AG08395 (cell line): ENCODE measurements at places on chromosomes 4 and X.

- no peak for DNase-seq
Measured at GRCh38 chrX:13216139-13216538, 103.7 kb downstream of the ATXN3L start.

- no peak for DNase-seq
Measured at GRCh38 chr4:81845761-81846160, 374.1 kb upstream of the RASGEF1B start.

DNA sequence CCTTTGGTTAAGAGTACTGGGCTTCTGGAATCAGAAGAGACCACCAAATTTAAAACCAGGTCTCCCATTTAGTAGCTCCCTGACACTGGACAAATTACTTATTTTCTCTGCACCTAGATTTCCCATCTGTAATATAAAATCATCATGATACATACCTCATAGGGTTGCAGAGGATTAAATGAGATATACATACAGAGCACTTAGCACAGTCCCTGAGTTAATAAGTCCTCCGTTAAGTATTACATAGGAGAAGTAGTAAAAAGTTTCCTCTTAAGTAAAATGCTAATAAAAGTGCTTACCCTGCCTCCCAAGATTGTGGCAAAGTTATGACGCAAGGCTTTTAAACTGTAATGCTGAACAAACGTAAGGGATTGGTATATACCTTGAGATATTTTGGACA lies 539 bp upstream of the CHIC1 start:
- no peak for DNase-seq

DNA sequence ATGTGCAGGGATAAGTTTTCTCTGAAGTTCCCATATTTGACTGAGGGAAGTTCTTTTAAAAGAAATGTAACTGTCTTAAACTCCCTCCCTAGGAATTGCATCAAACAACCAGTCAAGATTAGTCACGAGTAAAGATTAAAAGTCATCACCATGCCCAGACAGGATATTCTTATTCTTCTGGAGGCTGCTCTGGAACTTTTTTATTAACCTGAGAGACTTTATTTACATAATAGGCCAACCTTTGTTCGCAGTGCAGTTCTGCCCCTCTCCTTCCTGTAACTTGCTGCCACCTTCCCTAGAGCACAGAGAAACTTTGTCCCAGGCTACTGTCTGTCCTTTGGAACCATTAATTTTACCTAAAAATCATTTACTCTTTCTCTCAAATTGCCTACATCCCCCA lies 9.8 kb upstream of the HERC3 start:
- no peak for DNase-seq

- DNase-seq, result no peak
Measured at GRCh38 chrX:136021160-136021559, 35.9 kb downstream of the SLC9A6 start.

GRCh38 chr4:98688411-98689290 lies 30.2 kb upstream of the TSPAN5 start:
- peak; percentile 52 for DNase-seq

- no peak for DNase-seq
Measured at GRCh38 chr4:152700151-152700550, 20.4 kb upstream of the TMEM154 start.

DNA sequence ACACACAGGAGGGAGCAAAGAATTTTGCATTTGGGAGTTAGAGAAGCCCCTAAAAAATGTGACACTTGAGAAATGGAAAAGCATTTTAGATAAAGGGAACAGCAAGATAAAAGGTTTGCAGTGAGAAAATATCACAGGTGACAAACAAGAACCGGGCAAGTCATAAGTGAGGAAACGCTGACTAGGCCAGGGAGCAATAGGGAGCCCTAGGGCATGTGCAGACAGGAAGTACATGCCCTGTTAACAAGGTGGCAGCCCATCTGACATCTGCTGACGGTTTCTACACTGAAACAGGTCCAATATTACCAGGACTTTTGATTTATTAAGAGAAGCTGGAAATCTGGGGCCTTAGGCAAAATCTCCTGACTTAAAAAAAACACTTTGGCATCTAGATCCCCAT lies 4.0 kb upstream of the IL13RA1 start:
- DNase-seq, result no peak

GRCh38 chr4:111323496-111323895 lies 700.6 kb upstream of the PITX2 start:
- DNase-seq, result peak; percentile 60

- DNase-seq, result peak; percentile 39
Measured at GRCh38 chrX:10415306-10416001, 204.9 kb downstream of the MID1 start.

DNA sequence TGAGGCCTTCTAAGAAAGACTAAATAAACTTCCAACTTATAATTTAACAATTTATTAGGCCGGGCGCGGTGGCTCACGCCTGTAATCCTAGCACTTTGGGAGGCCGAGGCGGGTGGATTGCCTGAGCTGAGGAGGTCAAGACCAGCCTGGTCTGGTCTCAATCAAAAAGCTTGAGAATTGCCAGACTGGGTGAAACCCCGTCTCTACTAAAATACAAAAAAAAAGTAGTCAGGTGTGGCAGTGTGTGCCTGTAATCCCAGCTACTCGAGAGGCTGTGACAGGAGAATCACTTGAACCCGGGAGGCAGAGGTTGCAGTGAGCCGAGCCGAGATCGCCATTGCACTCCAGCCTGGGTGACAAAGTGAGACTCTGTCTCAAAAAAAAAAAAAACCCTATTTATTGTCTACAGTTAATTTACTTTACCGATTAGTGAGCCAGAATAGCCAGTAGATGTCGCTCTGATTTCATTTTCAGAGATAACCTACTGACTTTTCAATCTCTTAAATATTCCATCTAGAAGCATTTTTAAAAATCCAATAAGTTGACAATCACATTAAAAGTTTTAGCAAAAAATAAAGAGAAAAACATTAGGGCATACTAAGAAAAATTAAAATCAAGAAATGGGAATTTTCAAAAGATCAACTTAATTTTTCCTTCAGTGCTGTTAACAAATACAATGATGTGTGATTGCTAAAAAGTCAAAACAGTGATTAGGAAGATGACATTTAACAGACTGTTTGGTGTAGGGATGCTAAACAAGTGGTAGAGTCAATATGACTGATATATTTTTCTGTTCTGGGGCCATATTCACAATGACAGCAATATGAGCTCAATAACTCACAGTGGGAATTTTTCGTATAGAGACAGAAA lies 4.3 kb upstream of the SHROOM3 start:
- DNase-seq, result peak; percentile 67

DNA sequence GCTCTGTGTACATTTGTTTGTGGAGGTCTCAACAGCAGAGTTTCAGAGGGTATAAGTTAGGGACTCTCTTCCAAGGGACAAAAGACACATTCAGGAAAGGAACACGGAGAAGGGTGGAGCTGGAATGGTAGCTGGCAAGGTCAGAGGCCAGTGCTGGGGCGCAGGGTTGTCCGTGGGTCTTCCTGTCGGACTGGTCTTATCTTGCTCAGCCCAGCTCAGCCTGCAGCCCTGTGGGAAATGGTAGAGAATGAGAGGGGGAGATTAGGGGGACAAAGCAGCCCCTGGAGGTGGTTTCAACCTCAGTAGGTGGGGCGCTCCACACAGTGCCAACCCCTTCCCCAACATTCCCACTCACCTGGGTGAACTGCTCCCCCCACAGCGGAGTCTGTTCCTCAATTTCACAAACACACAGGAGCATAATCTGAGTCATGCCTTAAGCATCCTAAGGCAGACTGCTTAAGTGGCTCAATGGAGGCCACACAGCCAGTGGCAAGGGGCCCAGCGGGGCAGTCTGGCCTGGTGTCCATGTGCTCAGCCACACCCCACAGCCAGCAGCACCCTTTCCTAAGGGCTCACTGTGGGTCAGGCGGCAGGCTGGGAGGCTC lies 6.9 kb upstream of the HDAC6 start:
- peak; percentile 77 for DNase-seq

- DNase-seq, result no peak
Measured at GRCh38 chr4:186886759-186887158, 163.1 kb upstream of the FAT1 start.

DNA sequence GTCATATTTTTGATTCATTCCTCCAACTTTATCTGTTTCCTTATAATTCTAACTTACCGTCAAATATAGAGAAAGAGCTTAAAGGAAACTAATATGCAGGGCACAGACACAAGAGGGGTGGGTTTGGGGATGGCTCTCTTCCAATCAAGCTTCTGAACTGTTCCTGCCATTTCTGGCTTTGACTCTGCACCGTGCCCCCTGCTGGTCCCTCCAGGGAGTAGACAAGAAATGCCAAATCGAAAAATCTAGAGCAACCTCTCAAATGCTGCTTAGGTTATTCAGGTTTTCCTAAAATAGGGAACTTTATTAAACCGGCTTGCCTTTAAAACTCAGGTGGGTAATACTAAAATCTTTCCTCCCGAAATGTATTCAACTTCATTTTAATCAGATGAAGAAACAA lies 39.8 kb upstream of the VCX3A start:
- no peak for DNase-seq

GRCh38 chrX:147945286-147945685 lies 33.6 kb downstream of the FMR1 start:
- DNase-seq, result no peak

DNA sequence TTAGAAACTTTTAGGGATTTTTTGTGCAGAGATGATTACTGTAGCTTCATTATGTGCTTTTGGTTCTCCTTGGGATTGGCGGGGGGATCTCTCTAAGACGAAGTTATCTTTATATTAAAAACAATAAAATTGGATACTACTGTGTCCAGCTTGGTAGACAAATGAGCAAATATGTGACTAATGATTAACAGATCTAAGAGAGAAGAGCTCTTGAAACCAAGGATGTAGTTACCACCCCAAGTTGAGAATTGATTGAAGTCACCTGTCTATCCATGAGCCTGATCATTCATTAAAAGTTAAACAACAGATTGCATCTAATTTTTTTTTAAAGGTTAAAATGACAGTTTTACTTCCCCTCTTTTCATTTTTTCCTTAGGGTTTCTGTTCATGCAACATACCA lies 8.7 kb downstream of the PAICS start:
- no peak for DNase-seq

GRCh38 chr4:107509615-107510014 lies 210.4 kb downstream of the PAPSS1 start:
- DNase-seq, result no peak

GRCh38 chr4:89784686-89785231 lies 52.2 kb downstream of the SNCA start:
- DNase-seq, result no peak

- DNase-seq, result no peak
Measured at GRCh38 chr4:98620087-98620784, 38.2 kb downstream of the TSPAN5 start.

GRCh38 chrX:24298191-24298590 lies 15.7 kb downstream of the SUPT20HL2 start:
- no peak for DNase-seq

DNA sequence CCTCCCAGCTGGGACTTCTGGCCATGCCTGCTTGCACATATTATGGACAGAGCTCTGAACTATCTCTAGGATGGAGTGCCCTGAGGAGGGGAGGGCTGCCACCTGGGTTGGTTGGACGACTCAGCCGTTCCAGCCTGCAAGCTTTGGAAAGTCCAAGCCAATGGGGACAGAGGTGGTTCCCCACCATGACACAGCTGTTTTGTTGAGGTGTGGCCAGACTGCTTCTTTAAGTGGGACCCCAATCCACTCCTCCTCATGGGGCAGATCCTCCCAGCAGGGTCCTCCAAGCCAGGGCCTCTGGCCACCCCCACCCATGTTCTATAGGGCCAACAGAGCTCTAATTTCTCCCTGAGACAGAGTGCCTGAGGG lies 22.7 kb downstream of the F8A3 start:
- no peak for DNase-seq

DNA sequence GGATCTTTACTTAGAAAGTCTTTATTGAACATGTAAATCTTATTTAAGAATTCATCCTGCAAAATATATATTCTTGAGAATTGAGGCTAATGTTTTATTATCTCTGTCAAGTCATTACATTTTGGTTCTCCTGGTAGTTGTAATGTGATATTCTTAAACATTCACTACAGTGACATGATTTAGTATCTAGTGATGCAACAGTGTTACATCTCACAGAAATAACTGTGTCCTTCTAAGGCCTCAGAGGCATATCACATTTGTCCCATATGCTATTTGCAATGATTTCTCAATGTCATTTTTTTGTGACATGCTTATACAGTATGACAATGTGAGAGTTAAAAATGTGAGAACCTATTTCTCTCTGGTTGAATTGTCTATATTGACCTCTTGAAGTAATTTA lies 34.1 kb downstream of the PRRG1 start:
- no peak for DNase-seq

DNA sequence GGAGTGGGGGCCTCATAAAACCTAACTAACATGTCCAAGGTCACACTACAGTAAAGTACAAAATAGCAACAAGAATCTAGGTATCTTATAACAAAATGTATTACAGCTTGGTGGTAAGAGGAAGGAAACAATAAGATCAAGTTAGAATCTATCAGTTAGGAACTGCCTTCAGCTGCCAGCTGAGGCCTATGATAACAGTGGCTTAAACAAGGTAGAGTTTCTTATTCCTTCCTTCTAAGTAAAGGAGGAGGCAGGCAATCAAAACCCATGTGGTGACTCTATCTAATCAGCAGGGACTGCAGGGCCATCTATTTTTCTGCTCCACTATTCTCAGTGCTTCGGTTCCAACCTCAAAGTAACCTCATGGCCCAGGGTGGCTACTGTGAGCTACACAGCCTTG lies 10.9 kb downstream of the SH3D19 start:
- no peak for DNase-seq

DNA sequence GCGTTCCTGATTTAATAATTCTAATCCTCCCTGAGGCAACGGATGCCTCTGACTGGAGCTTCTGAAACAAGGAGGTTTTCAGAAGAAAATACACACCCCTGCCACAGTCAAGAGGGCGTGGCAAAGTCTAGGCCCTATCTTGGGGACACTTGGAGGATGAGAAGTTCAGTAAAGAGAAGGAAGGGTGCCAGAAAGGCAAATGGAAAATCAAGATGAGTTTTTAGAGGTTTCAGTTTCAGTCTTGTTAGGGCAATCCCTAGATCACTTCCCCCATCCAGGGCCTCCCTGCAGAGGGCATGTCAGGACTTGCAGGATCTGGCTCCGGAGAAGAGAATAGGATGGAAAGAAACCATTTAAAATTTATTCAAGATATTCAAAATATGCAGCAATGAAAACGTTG lies 28.5 kb upstream of the FGF2 start:
- peak; percentile 91 for DNase-seq

GRCh38 chr4:121712001-121712651 lies 15.3 kb upstream of the ANXA5 start:
- no peak for DNase-seq

- DNase-seq, result no peak
Measured at GRCh38 chr4:122854447-122855352, 28.1 kb downstream of the FGF2 start.

DNA sequence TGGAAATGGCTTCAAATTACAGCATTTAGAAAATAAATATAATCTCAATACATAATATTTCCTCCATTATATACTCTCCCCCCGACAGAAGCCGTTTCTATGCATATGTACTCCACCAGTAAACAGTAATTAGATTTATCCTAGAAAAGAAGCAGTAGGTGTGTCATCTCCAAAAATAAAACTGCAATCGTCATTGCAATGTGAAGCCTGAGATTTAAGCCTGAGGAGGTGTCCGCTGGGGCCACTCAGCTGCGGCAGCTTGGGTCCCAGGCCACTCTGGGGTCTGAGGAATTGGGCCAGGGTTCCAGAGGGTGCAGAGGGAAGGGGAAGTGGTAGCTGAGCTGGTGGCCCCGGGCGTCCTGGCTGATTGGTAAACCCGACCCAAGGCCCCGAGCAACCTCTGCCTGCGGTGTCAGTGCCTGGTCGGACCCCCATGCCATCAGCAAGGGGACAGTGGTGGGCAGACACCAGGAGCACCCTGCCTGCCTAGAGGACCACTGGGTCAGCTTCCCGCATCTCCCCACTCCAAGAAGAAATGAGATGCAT lies 7.8 kb upstream of the MXD4 start:
- DNase-seq, result no peak
